ENCODE measurements at places on chromosomes 2 and 18.

DNA sequence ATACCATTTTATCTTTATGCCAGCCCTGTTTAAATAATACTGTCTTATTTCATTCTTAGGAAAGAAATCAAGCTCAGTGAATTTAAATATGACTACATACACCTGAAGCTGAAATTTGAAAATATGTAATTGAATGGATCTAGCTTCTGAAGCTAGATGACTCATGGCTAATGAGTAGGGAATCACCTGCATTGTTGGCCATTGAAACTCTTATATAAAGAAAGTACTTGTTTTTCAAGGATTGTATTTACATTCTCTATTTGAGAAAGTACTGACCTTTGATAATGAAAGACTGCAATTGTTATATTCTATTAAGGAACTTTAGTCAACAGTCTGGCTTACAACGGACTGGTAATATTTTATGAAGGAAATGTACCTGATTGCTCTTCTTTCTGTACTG, 346.7 kb upstream of the LRATD1 start:
- DNase-seq = no peak

GRCh38 chr2:177397481-177398289, 5.1 kb downstream of the AGPS start:
- no peak for DNase-seq

GRCh38 chr2:20665243-20666004, 1.5 kb upstream of the GDF7 start:
- DNase-seq = no peak

- DNase-seq = no peak
Observed at GRCh38 chr2:143548032-143548431, 418.8 kb downstream of the ARHGAP15 start.

- no peak for DNase-seq
Observed at GRCh38 chr2:11582612-11582861, 48.7 kb downstream of the GREB1 start.

DNA sequence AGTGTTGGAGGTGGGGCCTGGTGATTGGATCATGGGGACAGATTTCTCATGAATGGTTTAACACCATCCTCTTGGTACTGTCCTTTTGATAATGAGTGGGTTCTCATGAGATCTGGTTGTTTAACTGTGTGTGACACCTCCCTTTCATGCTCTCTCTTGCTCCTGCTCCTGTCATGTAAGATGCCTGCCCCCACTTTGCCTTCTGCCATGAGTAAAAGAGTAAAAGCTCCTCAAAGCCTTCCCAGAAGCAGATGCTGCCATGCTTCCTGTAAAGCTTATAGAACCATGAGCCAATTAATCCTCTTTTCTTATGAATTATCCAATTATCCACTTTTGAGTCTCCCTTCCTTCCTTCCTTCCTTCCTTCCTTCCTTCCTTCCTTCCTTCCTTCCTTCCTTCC, 317.7 kb downstream of the RDH14 start:
- DNase-seq = no peak

- no peak for DNase-seq
Observed at GRCh38 chr2:9808334-9809063, 34.8 kb upstream of the TAF1B start.

GRCh38 chr18:60162388-60162787, 210.2 kb downstream of the MC4R start:
- no peak for DNase-seq

GRCh38 chr2:65456064-65456463, 23.7 kb upstream of the SPRED2 start:
- no peak for DNase-seq

GRCh38 chr2:46003903-46004473, 293.2 kb upstream of the EPAS1 start:
- DNase-seq = no peak

- DNase-seq = no peak
Observed at GRCh38 chr2:155157065-155157464, 458.6 kb downstream of the KCNJ3 start.

DNA sequence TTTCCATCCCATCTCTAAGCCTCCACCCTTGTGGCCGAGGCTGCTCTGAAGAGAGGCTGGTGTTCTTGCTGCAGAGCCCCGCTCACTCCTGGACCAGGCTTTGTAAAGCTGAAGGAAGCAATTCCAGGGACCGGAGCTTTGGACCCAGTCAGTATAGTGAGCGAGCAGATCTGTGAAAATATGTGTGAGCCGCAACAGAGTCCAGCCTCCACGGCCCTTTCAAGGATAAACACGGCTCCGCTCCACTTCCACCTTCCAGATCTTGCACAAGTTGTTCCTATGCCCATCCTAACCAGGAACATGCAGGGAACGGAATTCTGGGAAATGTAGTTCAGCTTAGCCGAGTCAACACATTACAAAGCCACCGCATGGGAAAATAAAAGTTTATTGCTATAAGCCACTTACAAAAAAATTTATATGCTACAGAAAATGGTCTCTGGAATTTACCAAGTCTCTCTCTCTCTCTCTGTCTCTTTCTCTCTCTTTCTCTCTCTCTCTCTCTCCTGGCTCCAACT, 151.7 kb upstream of the ZNF521 start:
- DNase-seq = no peak

DNA sequence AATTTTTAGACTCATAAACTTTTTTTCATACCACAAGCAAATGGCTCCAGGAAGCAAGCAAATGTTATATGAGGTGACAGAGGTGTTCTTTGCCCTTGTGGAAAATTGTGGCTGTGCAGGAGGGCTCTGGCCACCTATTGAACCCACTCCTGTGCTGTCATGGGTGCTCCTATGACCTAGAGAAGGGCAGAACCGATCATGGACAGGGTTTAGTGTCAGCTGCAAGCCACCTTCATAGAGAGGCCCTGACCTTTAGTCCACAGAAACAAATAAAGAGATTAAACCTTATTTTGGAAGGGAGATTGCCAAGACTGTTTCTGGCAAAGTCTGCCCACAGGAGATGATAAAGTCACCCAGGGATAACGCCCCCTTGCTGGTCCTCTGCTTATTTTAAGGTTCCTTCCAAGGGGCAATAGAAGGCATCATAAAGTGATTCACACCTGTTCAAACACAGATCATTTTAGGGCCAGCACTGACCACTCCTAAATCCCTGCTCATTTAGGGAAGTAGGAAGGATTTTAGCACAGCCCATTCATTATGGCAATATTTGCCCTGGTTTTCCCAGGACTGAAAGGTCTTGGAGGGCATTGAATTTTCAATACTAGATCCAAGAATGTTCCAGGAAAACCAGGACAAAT, 26.1 kb upstream of the STAT4 start:
- DNase-seq = no peak

DNA sequence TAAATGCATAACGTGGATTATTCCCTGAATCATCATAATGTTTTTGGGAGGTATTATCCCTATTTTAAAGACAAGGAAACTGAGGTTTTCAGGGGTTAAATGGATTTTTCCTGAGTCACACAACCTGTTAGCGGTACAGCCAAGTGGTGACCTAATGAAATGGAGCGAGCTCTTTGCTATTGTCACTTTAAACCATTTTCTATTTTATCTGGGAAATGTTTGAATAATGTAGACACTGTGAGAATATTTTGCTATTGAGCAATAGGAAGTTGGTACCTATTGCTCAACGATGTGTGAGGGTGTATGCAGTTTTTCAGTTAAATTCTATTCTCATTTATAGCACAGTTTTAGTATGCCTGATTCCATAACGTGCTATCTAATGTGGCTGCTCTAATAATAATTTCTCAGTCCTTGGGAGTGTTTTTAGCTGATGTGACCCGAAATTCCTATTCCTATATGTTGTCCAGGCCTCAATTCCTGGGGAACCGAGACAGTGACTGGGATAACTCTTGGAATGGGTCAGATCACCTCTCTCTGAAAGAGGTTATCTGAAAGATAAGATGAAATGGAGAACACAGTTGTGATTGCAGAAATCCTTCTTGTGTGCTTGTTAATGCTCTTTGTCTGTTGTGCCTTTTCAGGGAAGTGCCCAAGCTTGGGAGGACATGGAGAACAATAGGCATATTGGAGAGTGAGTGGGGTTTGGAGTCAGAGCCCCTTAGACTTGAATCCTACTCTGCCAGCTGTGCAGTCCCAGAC, 38.4 kb downstream of the ABCB11 start:
- no peak for DNase-seq

DNA sequence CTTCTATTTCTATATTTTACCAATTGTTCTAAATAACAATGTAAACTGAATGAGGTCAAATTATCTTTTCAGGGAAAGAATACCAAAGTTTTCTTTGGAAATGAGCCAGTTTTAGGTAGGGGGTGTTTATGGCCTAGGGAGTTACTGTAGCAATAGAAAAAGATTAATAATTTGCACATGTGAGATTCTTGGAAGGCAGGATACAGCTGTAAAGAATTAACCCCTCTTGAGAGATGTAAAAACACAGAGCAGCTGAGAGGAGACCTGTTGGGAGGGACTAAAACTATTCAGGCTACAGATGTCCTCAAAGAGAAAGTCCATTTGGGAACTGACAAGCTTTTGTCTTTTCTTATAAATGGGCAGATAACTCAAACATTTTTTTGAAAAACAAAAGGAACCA, 182.2 kb downstream of the FIGN start:
- no peak for DNase-seq

GRCh38 chr2:27095745-27096651, 9.4 kb downstream of the KHK start:
- DNase-seq = no peak

DNA sequence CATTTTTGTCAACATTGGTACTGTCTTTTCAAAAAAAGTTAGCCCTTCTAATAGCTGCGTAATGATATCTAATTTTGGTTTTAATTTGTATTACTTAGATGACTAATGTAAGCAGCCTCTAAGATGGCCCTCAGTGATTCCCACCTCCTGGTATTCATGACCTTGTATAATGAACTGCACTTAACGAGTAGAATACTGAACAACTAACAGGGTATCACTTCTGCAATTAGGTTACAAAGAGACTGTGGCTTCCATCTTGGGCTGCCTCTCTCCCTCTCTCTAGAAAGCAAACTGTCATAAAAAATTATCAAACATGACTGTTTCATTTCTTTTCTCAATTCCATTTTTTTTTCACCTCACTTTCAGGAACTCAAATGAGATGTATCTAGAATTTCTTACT, 120.9 kb downstream of the RNF152 start:
- DNase-seq = no peak

DNA sequence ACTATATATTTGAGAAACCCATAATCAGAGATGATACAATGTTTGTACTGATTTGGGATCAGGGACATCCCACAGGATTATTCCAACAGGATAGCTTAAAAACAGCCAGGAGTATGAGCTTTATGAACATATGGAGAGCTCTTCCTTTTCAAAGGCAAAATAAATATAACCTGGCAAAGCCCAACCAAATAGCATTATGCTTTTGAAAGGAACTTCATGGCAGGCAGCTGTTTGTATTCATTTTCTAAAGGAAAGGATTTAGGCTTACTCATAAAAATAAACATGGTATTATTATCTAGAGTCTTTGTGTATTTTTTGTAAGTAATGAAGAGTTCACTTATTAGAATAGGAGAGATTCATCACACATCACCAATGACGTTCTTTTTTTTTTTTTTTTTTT, 44.4 kb downstream of the CCDC195 start:
- DNase-seq = no peak

DNA sequence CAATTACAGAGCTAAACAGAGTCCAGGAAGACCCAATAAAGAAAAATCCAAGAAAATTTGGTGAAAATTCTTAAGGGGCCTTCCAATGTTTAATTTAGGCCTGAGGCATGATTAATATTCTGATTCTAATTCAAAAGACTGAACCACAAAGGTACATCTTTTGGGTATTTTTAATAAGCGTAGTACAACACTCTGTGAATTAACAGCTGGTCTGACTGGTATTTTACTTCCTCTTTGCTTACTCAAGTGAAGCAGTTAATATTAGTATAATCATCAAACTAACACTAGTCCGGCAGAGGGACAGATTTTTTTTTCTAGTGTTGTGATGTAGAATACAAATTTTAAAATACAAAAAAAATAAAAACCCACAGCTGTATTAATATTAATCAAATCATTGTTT, 652.9 kb downstream of the NR4A2 start:
- no peak for DNase-seq

GRCh38 chr2:168534926-168535325, 78.9 kb downstream of the CERS6 start:
- DNase-seq = no peak

- DNase-seq = no peak
Observed at GRCh38 chr2:45315861-45316260, 295.2 kb downstream of the SRBD1 start.

GRCh38 chr2:72138011-72138881, 9.4 kb downstream of the CYP26B1 start:
- DNase-seq = no peak

- DNase-seq = no peak
Observed at GRCh38 chr18:11983592-11983991, 2.3 kb downstream of the IMPA2 start.

DNA sequence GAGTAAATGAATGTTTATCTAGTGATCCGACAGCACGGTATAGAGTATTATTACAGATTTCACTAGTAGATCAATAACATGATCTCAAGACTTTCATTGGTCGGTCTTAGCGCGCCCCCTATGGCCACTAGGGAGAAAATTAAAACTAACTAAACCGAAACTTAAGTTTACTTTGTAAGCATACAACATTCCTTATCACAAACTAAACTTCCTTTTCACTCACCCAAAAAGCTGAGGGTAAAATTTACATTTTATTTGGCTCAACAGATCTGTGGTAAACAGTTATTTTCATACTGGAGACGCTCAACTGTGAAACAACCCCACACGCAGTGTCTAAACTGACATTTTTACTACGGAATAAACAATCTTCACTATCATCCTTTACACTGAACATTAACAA, 215.6 kb upstream of the MAP2 start:
- no peak for DNase-seq

DNA sequence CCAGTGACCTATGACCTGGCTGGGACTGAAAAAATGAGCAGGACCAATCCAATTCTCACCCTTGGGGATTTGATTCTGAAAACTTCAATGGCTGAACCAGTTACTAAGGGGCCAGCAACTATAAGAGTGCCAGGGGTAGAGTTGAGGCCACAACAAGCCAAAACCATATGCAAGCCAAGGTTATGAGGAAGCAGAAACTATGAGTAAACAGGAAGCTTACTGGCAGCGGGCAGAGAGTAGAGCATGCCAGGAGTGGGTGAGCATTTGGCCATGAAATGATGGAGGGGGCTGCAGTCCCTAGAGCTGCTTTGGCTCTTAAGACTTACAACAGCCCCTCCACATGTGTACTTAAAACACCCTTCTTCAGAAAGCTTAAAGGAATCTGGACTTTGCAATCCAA, 82.4 kb downstream of the RBMS1 start:
- peak; percentile 44 for DNase-seq
